Amniotic stem cell (primary cell): ENCODE measurements at places on chromosomes 5 and 9.

- DNase-seq = no peak
Observed at GRCh38 chr9:131617611-131618010, 72.3 kb downstream of the PRRT1B start.

GRCh38 chr5:35651002-35651756, 33.5 kb downstream of the SPEF2 start:
- DNase-seq = peak; percentile 18

DNA sequence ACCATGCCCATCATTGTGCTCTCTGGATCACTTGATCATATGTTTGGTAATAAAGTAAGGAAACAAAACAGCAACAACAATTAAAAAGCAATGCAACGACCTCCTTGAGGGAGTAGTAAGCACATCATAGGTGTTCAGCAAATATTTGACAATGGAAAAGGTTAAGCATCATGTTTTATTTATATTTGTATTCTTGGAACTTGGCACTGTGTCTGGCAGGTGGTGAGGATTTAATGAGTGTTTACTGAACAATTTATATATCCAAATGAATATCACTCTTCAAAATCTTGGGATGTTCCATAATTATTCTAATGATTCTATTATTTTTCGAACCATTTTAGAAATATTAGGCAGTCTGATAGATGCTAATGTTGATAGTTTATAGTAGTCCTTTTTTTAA, 6.2 kb downstream of the PIP5K1B start:
- no peak for DNase-seq

GRCh38 chr5:163460562-163461171, at the start of gene HMMR:
HMMR (plus strand) TSS chr5:163460632; CDS start chr5:163460693, 61 bp downstream.
- no peak for DNase-seq

DNA sequence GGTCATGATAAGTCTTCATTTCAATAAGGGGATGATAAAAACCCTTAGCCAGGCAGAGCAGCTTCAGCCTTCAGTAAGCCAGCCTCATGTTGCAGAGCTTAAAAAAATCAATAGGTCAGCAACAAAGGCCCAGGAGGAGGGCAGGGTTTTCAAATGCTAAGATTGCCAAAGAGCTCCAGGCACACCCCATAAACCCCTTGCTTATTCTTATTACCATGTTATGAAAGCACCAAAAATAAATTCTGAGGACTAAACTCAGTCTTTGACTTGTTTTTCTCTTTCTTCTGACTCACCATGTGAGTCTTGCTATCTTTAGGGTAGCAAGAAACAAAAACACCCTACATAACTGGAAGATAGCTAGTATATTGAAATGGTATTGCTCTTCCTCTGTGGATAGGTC, 317.1 kb downstream of the KCTD16 start:
- no peak for DNase-seq

DNA sequence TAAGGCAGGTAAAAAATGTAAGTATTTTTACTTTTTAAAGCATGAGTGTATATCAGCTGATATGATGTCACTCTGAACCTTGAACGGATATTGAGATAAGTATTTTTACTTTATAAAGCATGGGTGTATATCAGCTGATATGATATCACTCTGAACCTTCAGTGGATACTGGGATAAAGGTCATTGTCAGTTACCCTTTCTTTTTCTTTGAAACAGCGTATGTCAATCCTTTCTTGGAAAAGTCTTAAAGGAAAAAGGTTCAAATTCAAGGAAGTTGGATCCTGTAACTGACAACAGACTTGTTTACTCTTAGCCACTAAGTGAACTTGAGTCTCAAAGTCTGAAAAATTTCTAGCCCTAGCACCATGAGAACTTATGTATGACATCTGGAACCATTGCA, 61.7 kb upstream of the IFNK start:
- no peak for DNase-seq

- DNase-seq = no peak
Observed at GRCh38 chr9:28053096-28053777, 480.0 kb upstream of the C9orf72 start.

- no peak for DNase-seq
Observed at GRCh38 chr9:133023117-133023890, 7.5 kb upstream of the GTF3C5 start.

DNA sequence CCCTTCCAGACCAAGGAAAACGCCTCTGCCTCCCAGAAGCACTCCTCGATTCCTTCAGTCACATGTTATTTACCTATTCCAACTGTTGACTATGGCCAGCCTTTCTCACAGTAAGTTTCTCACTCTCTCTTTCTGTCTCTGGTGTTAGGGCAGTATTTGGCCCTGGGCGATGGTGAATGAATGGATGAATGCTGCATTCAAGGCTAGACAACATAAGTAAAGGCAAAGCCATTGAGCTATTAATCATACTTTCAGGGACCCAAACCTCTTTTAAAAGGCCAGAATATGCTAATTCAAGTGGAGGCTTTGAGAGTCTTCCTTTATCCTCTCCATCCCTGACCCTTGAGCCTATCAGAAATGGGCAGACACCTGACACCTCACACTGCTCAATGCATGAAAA, 78.5 kb downstream of the SEC61B start:
- no peak for DNase-seq

- no peak for DNase-seq
Observed at GRCh38 chr5:105617436-105618215, 2053.1 kb downstream of the EFNA5 start.

GRCh38 chr5:128483738-128484137, 54.3 kb downstream of the FBN2 start:
- no peak for DNase-seq

- DNase-seq = no peak
Observed at GRCh38 chr9:134537951-134538641, 103.5 kb upstream of the COL5A1 start.

- DNase-seq = no peak
Observed at GRCh38 chr9:85554349-85554748, 187.4 kb downstream of the AGTPBP1 start.

- no peak for DNase-seq
Observed at GRCh38 chr5:37882636-37883035, 42.8 kb upstream of the GDNF start.

DNA sequence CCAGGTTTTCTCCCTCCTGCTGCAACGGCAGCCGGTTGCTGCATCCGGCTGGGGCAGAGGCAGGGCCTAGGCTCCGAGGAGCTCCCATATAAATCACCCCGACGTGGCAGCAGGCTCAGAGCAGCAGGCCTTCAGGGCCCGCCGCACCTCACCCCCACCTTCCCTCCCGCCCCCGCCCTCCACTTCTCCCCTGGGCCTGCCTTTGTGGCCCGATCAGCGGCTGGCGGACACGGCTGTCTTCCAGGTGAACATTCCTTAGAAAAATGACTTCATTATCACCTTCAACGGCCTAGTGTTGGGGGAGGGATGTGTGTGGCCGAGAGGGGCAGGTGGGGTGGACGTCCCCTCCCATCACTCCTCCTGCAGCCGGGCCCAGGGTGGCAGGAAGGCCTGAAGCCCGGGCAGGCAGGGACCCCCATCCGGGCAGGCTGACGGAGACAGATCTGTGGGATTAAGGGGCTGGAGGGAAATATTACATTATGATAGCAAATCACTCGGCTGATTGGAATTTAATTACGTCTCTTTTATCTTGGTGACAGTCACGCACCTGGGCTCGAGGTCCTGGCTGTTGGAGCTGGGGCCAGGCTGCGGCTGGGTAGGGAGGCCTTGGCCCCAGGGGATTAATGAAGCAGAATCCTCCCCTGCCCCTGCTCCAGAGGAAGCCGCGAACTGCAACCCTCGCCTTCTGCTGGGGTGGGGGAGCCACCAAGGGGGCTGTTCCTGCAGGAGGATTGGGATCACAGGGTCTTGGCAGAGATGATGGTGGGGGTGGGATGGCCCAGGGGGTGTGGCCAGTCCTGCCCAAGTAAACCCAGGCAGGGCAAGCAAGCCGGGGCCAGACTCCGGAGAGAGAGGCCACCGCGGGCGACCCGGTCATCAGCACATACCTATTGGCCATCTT, 38.4 kb upstream of the RXRA start:
- no peak for DNase-seq

DNA sequence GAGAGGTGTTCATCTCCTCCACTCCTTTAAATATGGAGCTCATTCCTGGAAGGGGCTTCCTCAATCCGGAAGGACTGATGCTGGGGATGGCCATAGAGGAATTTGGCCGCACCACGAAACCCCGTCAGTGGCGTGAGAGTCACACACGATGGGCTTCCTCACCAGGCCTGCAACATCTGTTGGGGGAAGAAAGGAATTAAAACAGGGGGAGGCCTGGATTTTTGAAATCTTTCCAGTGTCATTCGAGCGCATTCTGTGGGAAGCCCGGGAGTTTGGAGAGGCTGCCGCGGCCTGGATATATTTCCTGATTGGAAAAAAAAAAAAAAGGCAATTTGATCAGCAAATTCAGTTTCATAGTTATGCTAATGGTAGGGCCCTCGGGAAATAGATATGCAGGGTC, 76.3 kb upstream of the ORM1 start:
- DNase-seq = no peak
